GM13977 (cell line): ENCODE measurements at places on chromosomes 12 and 14.

DNA sequence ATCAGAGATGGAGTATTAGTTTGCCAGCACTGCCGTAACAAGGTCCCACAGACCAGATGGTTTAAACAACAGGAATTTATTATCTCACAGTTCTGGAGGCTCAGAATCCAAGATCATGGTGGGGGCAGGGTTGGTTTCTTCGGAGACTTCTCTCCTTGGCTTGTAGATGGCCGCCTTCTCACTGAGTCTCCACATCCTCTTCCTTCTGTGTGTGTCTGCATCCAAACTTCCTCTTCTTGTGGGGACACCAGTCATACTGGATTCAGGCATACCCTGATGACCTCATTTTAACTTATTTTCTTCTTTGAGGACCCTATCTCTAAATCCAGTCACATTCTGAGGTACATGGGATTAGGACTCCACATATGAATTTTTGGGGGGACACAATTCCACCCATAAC, 455.5 kb downstream of the RGS6 start:
- no peak for DNase-seq

- no peak for DNase-seq
Measured at GRCh38 chr12:8077207-8077606, 4.9 kb upstream of the NECAP1 start.

DNA sequence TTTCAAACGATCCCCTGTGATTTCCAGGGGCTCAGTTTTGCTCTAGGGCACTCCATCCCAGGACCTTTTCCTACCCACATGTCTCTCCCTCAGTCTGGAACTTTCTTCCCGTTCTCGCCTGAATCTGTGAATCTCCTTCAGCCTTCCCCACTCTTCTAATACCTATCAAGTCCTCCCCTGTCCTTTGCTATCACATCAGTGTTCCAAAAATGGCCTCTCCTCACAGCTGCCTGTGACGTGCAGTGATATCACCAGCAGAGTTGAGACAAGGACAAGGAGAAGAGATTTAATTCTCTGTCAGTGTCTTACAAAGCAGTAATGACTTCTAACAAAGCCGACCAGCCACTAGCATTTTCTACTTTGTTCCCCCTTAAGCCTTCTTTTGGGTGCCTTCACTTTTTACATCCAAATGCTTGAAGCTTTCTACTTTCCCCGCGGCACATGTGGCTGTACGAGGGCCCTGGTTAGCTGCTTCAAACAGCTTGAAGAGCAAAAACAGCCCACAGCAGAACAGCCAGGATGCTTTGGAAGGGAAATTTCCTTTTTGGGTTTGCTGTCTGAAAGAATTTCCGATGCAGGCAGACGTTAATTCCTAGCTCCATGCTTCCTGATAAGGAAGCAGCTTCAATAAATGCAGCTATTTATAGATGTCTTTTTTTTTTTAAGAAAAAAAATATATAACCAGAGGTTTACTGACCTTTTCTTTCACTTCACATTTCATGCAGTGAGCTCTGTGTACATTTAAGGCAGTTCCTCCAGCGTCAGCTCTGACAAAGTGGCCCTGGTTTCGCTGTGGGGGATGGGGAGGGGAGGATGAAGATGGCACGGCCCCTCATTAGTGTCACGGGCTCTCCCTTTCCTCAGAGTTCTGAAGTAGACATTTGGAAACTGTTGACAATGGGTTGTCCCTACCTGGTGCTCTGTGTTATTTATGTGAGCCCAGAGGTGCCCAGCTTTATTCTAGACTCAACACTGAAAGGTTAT, 109.3 kb downstream of the ETV6 start:
- no peak for DNase-seq

DNA sequence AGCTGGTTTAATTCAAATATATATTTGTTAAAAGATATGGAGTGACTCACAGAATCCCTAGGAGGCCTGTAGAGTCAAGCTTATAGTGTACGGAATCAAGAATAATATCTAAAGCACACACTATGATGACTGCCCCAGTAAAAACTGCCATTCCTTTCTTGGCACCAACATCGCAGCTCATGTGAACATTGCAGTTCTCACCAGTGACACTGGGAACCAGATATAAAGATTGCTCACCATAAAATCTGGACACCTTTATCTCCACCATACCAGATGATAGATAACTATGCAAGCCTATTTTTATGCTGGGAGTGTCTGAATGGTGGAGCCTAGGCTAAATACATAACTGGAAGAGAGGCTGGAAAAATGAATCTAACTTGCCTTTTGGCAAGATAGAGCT, 463.9 kb upstream of the TBX3 start:
- no peak for DNase-seq

GRCh38 chr14:53606203-53606602, 350.4 kb downstream of the BMP4 start:
- DNase-seq = no peak

DNA sequence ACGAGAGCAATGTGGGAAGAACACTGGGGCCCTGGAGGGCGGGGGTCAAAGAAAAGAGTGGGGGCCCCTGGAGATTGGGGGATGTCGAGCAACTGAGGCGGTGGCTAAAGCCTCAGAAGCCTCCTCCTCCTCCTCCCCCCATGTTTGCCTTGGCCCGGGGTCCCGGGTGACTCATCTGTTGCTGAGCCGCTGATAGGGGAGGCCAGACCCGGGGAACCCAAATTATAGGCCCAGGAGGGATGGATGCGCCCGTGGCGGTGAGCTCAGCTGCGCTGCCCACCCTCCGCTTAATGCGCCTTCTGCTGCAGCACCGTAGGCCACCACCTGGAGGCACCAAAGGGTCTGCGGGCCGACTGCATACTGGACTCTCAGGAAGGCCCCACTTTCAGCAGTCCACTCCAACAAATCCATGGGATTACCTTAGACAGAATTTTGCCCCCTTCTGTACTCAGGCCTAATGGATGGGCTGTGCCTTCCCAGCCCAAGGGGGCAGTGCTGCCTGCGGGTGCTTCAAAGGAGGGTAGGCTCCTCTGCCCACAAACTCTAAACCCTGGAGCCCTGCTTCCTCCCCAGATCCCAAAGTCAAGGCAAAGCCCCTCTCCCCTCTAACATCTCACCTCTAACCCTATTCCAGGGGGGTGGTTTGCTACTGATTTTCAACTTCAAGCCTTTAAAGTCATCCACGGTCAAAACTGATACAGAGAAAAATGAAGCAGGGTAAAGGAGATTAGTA, 2.6 kb upstream of the WNT10B start:
- DNase-seq = peak; percentile 50

DNA sequence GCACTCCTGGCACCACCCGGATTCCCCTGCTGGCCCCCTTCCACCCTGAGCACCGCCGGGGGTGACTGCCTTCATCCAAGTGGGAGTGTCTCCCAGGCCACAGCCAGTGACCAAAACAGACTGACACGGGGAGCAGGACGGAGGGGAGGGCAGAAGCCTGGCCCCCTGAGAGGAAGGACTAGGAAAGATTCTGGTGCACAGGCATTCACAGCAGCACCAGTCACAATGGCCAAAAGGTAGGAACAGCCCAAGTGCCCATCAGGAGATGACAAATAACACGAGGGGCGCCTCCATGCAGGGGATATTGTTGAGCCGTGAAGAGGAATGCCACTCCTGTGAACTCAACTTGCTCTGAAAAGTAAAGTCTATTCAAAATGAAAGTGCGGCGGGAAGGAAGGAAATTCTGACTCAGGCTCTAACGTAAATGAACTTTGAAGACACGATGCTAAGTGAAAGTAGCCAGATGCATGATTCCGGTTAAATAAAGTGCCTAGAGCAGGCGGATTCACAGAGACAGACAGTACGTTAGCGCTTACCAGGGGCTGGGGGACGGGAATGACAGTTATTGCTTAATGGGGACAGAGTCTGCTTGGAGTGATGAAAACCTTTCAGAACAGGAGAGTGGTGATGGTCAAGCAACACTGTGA, 146.1 kb upstream of the NCOR2 start:
- DNase-seq = peak; percentile 74

DNA sequence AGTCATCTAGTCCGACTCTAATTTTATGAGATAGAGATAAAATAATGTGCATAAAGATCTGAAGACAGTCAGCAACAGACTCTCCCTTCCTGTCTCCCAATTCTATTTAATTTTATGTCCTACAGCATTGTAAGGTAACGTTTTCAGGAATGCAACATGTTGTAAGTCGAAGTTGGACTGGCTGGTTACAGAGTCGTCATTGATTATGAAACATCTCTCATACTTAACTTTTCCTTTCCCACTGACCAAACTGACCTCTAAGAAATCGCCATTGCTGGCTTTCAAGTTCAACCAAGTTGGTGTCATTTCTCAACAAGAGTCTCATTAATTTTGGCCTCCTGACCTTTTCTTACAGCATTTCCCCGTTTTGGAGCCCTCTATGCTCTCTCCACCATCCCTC, 4.9 kb upstream of the RIC8B start:
- DNase-seq = no peak

DNA sequence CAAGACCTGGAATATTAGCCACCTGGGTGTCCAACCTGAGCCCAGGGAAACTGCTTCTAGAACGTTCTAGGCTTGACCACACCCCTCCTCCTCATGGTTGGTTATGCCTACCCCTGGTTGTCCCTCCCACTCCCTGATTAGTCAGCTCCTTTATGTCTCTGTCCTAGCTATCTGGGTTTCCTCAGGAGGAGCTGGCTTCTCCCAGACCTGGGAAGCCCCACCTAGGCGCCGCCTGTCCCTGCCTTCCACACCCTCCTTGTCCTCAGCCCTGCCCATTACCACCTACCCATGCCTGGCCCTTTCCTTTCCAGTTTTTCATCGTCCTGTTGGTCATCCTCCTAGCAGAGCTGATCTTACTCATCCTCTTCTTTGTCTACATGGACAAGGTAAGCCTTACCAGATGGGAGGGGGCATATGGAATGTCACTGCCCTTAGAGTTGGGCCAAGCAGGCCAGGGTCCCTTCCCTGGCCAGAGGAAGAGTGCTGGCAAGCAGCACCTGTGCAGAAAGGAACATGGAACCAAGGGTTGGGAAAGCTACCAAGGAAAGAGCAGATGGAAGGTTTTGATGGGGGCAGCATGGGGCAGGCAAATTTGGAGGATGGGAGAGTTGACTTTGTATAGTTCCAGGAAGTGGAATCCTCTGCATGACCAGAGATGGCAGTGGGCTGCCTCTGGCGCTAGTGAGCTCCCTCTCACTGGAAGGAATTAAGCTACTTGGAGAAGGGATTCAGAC, 201.7 kb downstream of the TSPAN9 start:
- no peak for DNase-seq

DNA sequence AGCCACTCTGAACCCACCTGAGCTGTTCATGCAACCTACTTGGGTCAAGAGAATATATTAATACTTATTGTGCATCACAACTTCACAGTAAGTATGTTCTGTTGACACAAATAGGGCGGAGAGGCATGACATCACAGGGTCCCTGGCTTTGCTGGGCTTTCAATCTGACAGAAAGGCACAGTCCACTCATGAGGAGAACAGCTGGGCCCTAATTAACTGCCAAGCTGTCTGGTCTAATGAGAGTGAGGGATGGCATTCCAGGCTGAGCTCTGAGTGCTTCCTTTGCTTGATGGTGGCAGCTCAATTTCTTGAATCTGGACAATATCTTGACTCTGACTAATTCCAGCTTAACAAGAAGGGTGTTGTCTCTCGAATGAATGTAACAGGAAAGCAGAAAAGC, 2.0 kb downstream of the EFCAB11 start:
- DNase-seq = no peak

- peak; percentile 15 for DNase-seq
Measured at GRCh38 chr14:39232554-39233415, 930 bp upstream of the MIA2 start.

DNA sequence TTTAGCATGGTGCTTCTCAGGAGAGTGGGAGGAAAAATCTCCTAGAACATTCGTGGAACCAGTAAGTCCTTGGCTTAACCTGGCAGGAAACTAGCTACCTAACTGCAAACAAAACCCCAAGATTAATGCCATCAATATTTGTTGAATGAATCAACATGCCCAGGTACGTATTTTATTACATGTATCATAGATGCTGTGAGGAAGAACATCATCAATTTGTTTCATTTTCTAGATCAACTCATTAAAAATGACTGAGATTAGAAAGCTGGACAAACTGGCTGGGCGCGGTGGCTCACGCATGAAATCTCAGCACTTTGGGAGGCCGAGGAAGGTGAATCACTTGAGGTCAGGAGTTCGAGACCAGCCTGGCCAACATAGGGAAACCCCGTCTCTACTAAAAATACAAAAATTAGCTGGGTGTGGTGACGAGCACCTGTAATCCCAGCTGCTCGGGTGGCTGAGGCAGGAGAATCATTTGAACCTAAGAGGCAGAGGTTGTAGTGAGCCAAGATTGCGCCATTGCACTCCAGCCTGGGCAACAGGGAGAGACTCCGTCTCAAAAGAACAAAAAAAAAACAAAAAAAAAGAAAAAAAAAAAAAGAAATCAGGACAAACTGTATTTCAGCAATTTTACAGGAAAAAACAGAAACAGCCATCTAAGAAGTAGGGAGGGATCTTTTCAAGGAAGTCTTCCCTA, 88.7 kb downstream of the NTN4 start:
- DNase-seq = no peak

- no peak for DNase-seq
Measured at GRCh38 chr12:92859650-92860386, 69.3 kb downstream of the EEA1 start.

GRCh38 chr14:67820428-67820971, 921 bp downstream of the RAD51B start:
- DNase-seq = no peak

DNA sequence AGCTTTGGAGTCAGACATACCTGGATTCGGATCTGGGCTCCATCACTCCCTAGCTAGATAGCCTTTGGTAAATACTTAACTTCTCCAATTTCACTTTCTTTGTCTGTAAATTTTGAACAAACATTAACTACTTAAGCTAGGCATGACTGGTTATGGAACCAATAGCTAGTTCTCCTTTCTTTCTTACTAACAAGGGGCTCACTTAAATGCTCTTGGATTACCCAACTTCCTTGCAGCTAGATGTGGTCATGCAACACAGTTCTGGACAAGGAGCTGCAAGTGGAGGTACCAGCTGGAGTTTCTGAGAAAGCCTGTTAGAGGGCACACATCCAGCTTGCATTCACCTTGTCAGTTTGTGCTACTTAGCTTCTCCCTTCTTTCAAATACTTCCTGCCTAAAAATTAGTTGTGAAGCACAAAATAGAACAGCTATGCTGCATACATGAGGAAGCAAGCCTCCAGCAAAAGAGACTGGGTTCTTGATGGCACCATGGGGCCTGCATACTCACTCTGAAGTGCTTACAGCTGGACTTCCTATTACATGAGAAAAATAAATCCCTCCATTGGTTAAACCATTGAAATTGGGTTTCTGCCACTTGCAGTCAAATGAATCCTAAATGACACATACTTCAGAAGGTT, 210.1 kb upstream of the EEA1 start:
- DNase-seq = peak; percentile 40
